ENCODE measurements at places on chromosomes 3 and 15.

- DNase-seq = no peak
These were observed 45.3 kb upstream of the INO80 start for GRCh38 chr15:41161336-41161735.

DNA sequence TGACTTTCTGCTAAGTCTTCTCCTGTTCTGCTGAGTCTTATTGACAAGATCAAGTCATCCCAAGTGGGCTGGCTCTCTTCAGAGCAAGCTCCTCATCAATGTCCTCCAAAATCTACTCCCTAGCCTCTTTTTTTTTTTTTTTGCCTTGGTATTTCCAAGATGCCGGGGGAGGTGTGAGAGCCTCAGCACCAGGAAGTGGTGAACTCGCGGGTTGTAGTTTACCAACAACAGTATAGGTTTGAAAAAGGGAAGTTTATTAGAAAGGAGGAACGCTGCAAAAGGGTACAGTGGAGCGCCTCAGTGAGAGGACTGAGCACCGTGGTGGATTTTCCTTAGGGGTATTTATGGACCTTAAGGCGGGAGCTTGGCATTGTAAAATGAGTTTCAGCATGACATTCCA, 94.3 kb upstream of the SGO1 start:
- no peak for DNase-seq

- DNase-seq = no peak
These were observed 19.3 kb downstream of the LMCD1 start for GRCh38 chr3:8520816-8521403.

DNA sequence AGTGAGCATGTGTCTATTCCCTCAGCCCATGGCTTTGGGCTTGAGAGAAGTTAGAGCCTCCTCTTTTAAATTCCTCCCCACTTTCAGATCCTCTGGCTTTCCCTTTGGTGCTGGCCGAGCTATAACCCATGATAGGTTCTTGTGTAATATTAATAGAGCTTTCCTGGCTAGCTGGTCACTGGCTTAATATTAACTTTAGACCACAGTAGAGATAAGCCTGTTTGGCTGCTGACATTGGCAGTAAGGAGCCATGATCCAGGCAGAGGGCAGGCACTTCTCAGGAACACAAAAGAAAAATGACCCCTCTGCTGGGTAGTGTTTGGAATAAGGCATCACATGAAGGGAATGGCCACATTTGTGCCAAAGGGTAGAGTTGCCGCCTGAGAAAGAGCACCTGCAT, 65.4 kb upstream of the UMPS start:
- no peak for DNase-seq

GRCh38 chr3:133478624-133479023, 78.8 kb downstream of the BFSP2 start:
- no peak for DNase-seq

DNA sequence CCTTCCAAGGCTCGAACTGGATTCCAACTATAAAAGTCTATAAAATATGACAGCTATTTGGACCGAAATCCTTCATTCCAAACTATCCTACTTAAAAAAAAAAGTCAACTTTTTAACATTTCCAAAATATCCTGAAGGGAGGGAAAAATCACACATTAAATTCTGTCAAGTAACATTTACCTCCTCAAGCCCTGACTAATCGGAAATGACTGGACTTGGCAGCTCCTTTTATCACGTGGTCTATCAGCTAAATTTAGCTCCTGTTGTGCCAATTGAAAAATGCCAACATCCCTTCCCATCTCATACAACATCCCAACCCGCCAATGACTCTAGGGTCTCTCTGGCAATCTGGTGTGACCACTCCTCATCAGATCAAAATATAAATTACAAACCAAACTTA, 297.9 kb downstream of the FHIT start:
- DNase-seq = no peak

DNA sequence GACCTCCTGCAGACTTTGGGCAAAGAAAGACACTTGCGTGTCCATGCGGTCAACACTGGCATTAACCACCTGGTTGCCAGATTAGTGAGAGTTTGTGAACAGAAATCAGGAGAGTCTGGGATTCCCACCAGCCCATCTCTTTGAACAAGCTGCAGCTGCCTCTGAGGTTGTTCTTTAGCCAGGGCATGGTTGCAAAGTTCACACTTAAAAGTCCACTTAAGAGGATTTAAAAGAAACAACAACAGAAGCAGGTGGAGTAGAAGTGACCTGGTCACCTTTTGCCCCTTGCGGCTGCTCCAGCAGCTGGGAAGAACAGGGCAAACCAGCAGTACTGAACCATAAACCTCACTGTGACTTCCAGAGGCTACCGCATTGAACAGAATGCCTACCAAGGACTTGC, 97.3 kb downstream of the FOXB1 start:
- peak; percentile 18 for DNase-seq

GRCh38 chr3:31763731-31764130, 217.3 kb downstream of the OSBPL10 start:
- DNase-seq = no peak

GRCh38 chr3:66957367-66957766, 40.7 kb upstream of the KBTBD8 start:
- DNase-seq = no peak
